Naive B cell (primary cell): ENCODE measurements at places on chromosomes 12 and 14. TPM values are rescaled to one million over a fixed set of nuclear protein-coding genes. Genes with fewer than 3 reads are reported as not detected.

CLEC1B gene
- polyA plus RNA-seq = 2.1 TPM

SLCO1C1 gene
- not detected for polyA plus RNA-seq

EID3 gene
- 6.3 TPM for polyA plus RNA-seq

NRIP2 gene
- 1.2 TPM for polyA plus RNA-seq

CS gene
- polyA plus RNA-seq = 69.4 TPM

PLBD2 gene
- polyA plus RNA-seq = 2.3 TPM

RAP1B gene
- 343 TPM for polyA plus RNA-seq

PTGDR gene
- polyA plus RNA-seq = not detected

ASB2 gene
- 0.18 TPM for polyA plus RNA-seq

AVPR1A gene
- not detected for polyA plus RNA-seq

- no peak for DNase-seq
Observed at GRCh38 chr14:65336191-65336591, 76.3 kb upstream of the FUT8 start.

- no peak for DNase-seq
Observed at GRCh38 chr12:78562368-78563205, 302.0 kb upstream of the SYT1 start.

DNA sequence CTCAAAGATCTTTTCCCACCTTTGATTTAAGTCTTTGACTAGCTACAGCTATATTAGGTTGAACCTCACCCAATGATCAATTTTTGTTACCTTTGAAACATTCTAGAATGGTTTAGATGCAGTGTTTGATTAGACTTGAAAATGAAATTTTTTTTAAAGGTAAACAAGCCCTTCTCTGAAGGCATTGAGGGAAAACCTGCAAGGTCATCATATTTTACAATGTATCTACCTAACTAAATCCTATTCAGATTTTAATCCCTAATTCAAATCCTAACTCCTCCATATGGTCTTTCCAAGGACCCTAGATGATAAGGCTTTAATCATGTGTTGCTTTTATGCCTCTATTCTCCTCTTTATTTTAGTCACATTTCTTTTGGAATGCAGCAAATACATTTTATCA is 95.4 kb downstream of the ALG10B start:
- no peak for DNase-seq

DNA sequence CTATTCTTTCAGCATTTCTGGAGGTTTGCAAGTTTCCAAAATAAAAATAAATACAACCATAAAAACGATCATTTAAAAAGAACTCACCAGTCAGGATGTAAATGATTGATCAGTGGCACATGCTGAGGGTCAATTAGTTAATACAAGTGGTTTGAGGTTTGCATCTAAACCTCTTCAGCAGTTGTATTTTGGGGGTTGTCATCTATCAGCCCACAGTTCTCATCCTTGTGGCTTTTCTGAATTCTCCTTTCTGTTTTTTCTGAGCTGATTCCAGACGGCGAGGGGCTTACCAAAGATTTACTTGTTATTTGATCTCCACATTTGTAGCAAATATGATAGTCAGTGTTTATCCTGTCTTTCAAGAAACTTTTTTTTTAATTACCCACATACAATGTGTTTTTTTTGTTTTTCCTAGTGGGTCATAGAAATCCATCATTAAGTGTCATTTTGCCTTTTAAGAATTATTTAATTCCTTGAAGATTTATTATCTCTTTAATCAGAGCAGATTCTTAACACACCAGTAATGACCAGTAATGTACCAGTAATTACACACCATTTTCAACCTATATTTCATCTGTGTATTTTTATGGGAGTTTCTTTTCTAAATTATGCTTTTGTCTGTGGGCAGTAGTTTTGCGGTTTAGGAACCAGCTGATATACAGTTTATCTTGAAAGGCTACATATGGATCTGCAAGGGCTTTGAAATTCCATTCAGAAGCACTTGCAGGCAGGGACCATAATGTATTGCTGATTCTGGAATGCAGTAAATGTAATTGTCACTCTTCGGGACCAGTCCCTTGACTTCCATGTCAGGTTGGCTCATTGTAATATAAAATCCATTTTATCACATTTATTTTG is 56.3 kb upstream of the DAAM1 start:
- no peak for DNase-seq

- DNase-seq = no peak
Observed at GRCh38 chr14:61492474-61492873, 171.1 kb downstream of the PRKCH start.

- no peak for DNase-seq
Observed at GRCh38 chr12:20457582-20457981, 89.2 kb downstream of the PDE3A start.

GRCh38 chr14:102764220-102764671 is 13.0 kb upstream of the TRAF3 start:
- no peak for DNase-seq

GRCh38 chr12:131505561-131505960 is 205.3 kb upstream of the SFSWAP start:
- no peak for DNase-seq

DNA sequence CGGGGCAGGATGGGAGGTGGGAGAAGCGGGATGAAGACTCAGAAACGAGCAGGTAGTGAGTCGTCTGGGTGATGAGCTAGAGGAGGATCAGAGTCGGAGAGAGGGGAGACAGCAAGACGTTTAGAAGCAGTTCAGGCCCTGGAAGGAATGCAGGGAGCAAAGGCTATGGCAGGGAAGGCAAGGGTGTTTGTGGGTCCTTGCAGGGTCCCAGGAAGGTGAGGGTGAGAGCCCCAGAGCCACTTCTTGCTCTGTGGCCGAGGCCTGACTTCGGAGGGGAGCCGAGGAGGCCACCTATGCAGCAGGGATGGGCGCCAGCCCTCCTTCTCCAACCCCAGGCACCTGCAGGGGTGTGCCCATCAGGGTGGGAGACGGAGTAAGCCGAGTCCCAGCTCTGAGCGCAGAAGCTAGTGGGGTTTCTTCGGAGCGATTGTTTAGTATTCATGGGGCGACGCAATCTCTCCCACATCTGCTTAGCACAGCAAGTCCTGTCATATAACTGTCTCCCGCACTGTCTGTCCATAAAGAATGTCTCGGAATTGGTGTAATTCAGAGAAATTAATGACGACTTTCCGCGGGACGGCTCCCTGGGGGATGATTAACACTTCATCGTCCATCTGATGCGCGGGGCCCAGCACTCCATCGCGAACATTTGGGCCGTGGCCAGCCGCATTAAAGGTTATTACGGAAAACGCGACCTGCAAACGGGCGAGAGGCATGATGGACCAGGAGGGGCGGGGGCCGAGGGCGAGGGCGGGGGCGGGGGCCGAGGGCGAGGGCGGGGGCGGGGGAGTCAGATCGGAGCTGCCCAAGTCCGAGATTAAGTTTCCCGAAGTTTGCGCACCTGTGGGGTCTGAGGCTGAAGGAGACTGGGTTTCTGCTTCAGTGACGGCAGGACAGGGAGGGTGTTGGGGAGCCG is 12.2 kb upstream of the CALCOCO1 start:
- no peak for DNase-seq

- DNase-seq = no peak
Observed at GRCh38 chr14:24255931-24256711, 6.9 kb downstream of the TGM1 start.

DNA sequence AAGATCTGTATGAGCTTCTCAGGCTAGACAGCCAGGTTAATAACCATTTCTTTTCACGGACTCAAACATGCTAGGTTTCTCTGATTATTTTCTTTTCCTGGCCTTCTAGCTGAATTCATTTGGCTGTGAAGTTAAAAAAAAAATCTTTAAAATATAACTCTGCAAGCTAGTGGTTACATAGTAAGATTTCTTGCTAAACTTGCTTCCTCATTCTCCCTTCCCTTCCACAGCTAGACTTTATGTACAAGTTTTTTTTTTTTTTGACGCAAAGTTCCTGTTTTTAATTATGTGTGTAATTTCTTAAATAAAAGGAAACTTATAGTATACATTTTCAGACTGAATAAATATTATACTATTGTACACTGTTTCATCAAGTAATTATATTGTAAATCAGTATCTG is 145.4 kb downstream of the TMTC2 start:
- DNase-seq = no peak

DNA sequence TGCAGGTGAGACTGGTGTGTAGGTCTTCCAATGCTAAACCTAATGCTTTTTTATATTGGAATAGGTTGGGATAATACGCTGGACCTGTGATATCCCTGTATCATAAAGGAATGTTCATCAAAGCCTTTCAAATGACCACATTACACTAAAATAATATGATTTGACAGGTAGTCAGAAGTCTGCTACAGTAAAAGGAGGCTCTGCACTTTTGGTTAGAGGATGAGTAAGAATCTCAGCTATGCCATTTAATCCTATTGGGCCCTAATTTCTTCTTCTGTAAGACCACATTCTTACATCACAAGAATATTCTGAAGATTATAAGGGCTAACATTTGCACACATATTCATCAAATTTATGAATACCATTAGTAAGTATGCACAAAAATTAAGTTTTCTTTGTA is 250.5 kb upstream of the FLRT2 start:
- no peak for DNase-seq

- no peak for DNase-seq
Observed at GRCh38 chr12:62800707-62801400, 134.1 kb downstream of the PPM1H start.

DNA sequence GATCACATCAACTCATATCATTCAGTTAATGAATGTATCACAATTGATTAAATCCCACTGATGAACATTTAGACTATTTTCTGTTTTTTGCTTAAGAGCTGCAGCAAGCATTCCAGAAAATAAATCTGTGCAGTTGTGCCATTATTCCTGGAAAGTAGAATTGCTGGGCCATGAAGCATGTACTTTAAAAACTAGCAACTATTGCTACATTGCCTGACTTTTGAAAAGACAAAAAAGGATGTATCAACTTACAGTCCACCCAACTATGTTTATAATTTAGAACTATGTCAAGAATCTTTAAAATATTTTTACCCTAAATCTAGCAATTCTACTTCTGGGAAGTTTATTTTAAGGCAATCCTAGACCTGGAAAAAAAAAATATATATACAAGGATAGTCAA is 33.4 kb upstream of the ERGIC2 start:
- no peak for DNase-seq

GRCh38 chr14:101599234-101599885 is 38.1 kb downstream of the DIO3 start:
- no peak for DNase-seq

DNA sequence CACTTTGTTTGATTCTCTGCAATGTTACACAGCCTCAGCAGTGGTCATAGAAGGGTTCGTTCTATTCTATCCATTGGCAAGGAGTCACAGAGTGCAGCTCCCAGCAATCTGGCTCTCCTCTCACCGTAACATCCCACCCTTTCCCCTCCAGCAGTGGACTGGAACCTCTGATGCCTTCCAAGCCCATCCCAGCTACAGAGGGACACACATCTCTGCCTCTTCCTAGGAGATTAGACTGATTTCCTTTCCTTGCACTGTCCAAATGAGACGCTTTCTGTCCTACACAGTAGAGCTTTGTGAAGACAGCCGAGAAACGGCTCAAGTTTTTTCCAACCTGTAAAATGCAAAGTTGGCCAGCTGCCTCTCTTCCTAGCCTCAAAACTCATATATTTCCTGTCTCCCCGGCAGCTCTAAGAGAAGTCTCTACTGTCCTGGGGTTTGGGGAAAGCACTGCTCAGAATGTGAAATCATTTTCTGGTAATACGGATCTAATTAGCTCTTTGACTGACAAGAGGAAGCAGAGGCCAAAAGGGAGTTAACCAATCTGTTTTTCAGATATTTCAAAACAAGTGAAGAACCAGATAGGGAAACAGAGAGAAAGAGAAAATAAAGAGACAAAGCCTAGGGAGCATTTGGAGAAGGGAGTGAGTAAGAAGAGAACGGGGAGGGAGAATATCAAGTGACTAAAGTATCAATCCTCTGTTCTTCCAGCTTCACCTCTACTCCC is 516 bp downstream of the NINJ2 start:
- DNase-seq = no peak

- DNase-seq = no peak
Observed at GRCh38 chr12:85713373-85713772, 122.8 kb downstream of the RASSF9 start.

DNA sequence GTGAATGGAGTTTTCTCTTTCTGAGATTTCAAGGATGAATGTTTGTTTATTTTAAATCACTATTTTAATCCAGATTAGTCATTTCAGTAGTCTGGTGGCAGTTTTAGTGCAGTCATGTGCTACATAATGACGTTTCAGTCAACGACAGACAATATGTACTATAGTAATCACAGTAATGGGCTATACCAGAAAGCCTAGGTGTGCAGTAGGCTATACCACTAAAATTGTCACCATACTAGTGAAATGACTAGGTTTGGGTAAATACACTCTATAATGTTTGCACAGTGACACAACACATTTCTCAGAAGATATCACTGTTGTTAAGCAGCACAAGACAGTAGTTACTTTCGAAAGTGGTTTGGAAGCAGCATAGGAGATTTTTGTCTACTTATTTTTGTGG is 203.1 kb downstream of the ETNK1 start:
- DNase-seq = no peak

DNA sequence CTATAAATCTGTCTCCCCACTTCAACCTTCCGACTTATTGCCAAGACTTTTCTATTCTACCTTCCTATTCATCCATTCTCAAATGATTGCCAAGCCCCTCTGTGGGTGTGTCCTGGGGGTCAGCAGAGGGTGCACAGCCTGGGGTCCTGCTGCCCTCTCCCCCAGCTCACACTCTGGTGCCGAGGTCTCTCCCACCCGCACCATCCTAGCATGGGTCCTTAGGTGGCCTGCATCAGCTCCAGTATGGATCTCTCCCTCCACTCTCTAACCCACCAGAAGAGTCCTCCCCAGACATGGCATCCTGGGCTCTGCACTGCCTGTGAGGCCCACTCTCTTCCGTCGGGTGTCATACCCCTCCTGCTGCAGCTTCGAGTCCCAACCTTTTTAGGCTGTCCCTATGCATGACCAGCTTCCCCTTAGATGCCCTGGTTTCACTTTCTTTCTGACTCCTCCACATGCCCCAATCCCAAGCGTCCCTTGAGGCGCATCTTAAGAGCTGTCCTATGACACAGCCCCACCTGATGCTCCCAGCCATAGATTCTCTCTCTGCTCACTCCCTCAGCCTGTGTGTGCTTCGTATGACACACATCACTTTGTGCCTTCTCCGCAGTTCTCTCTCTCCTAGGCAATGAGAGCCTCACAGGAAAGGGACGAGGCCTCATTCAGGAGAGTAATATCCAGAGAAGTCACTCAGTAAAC is 43.9 kb downstream of the GIT2 start:
- no peak for DNase-seq

- DNase-seq = no peak
Observed at GRCh38 chr12:123092866-123093265, 58.0 kb downstream of the PITPNM2 start.

GRCh38 chr12:47808050-47808449 is 11.7 kb downstream of the HDAC7 start:
- DNase-seq = peak; percentile 74

DNA sequence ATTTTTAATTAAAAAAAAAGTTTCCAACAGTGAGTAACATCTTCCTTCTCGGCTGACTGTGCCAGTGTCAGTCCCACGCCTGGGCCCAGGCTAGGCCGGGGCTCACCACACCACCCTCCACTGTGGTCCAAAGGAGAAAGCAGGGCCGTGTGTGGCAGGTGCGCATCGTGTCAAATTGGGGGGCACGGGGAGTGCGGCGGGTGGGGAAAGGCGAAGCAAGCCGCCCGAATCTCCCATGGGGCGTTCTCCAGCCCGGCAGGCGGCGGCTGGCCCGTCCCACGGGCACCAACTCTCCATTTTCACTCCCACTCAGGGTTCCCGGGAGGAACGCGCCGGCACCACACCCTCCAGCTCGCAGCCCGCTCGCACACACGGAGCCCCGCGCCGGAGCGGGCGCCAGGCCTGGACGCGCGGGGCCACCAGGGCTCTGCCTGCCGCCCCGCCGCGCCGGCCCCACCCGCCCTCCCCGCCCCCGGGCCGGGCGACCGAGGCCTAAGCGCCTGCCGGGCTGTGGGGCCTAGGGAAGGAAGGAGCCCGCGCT is 604 bp downstream of the EEA1 start:
- DNase-seq = peak; percentile 51
